Stimulated activated CD4-positive, alpha-beta T cell treated with anti-CD3 and anti-CD28 coated beads, Interleukin-15, amount 100 ng/mL, for 1 hour (primary cell): ENCODE measurements at places on chromosomes 13 and 19.

DNA sequence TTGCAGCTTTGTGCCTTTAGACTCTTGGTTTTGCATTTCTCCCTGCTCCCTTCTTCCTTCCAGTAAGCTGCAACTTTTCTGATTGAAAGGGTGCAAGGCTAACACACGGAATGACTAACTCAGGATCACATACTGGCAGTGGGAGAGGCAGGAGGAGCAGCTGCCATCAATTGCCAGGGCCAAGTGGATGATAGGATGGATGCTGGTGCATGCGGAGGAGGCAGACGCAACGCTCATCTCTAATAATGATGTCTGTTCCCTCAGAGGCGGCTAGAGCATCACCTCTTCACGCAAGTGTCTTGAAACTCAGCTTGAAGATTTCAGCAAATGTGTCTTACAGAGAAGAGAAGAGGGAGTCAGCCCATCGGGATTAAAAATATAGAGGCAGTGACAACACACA is 49.5 kb upstream of the TPM4 start:
- no peak for DNase-seq

GRCh38 chr19:3098515-3099346 is 4.6 kb downstream of the GNA11 start:
- no peak for DNase-seq

GRCh38 chr19:58351990-58352755 is 1.1 kb downstream of the A1BG start:
- no peak for DNase-seq

DNA sequence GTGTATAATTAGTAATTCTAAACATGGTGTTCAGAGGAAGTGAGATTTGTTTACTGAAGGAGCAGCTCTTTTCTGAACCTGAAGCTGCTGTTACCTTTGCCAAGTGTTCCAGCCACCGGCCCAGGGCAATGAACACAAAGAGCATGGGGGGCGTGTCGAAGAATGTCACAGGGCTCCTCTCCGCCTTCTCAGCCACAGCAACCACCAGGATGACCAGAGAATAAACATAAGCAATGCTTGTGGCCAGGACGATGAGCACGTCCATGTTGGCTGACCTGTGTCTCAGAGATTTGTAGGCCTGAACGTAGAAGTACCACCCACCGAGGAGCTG is 53.1 kb downstream of the ATP7B start:
- DNase-seq, result no peak

GRCh38 chr19:36060430-36060829 is 5.7 kb downstream of the WDR62 start:
- no peak for DNase-seq

- DNase-seq, result no peak
Observed at GRCh38 chr13:22152751-22153150, 481.9 kb downstream of the FGF9 start.

GRCh38 chr13:39370048-39370447 is 232.9 kb downstream of the LHFPL6 start:
- no peak for DNase-seq

DNA sequence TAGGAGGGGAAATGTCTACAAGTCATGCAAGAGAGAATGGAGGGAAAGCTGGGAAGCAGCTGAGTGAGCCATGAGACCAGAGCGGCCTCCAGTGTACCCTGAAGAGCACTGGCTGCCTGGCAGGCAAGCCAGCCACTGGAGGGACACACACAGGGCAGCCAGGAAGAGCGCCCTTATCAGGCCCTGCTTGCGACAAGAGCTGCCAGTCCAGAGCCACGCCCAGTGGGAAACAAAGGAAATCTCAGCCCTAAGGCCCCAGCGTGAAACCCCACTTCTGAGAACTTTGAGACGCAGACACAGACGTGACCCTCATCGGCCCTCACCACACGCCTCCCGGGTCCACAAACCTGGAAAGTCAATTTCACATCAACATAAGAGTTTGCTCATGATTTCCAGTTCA is 105.0 kb downstream of the STK24 start:
- DNase-seq, result no peak

GRCh38 chr13:106527445-106527801 is 8.0 kb downstream of the EFNB2 start:
- no peak for DNase-seq

- DNase-seq, result no peak
Observed at GRCh38 chr13:41443969-41444368, 13.4 kb upstream of the RGCC start.

- no peak for DNase-seq
Observed at GRCh38 chr19:11088506-11089253, 583 bp upstream of the LDLR start.

- no peak for DNase-seq
Observed at GRCh38 chr13:72255908-72256307, 388.9 kb upstream of the DACH1 start.

- no peak for DNase-seq
Observed at GRCh38 chr19:976476-976875, 7.7 kb upstream of the WDR18 start.

- no peak for DNase-seq
Observed at GRCh38 chr19:40954573-40954972, 36.5 kb upstream of the CYP2B6 start.
